ENCODE measurements at places on chromosomes 7 and 10.

DNA sequence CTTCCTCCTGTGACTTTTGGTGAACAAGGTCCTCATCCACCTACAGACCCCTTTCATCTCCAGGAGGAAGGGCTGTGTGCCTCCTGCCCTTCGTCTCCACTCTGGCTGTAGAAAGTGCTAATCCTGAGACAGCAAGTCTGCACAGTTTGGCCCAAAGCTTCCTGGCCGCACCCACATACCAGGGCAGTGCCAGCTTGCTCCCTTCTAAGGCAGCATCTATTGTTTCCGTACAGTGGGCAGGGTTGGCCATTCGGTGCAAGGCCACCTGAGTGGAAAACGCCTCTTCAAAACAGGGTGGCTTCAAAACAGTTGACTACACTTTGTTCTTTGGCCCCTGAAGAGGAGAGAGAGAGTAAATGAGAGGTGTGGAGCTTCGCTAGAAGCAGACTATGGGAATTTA, 134.1 kb upstream of the KLF14 start:
- DNase-seq: no peak

DNA sequence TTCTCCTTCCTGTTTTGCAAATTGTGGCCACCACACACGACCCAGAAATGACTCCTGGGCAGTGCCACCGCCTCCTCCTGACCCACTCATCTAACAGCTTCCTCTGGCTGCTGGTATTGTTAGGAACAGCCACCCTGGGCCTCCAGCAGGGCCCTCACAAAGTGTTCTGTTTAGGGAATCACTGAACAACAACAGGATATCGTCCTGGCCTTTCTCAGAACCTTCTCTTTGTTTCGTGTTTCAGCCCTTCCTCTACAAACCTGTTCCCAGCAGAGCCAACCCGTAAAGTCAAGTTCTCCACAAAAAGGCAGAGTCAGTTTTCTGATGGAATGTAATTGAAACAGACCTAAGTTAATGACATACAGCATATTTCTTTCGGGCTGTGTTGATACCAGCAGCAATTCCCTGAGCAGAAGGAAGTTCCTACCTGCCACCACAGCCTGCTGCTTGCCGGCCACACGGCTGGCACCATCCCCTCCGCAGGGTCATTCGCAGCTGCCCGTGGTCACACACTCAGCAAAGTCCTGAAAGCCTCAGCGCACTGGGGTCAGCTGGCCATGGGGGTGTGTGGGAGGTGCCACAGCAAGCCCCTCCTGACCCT, 91.7 kb upstream of the PITRM1 start:
- DNase-seq: no peak

DNA sequence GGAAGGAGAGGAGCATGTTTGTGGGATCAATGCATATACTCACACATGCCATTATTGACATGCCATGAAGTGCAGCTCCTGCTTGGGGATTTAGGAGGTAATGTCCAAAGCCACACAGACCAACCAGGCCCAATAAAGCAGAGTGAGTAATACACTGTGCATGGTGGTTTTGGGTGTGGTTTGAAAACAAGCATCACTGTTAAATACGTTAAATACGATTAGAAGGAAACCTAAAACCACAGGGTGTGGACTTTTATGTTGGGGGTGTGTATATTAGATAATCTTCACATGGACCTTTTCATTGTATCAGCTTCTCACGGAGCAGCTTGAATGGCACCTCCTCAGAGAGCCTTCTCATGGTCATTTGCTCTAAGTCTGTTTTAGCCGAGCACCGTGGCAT, 10.4 kb upstream of the EIF3A start:
- no peak for DNase-seq

- no peak for DNase-seq
Observed at GRCh38 chr7:33596686-33597085, 308.7 kb upstream of the BMPER start.

DNA sequence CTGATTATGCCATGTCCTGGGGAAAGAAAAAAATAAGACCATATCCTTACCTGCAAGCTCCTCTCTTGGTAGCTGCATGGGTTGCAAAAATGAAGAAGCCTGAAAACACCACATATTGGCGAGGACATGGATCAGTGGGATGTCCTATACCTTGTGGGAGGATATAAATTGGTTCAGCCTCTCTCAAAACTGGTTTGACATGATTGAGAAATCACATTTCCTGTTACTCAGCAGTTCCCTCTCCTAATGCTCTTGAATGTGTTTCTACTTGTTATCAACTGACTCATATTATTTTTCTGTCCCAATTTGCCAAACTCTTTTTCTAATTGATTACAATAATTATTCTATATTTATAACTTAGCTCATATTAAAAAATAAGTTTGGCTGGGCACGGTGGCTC, 380.2 kb downstream of the EXOC4 start:
- no peak for DNase-seq

DNA sequence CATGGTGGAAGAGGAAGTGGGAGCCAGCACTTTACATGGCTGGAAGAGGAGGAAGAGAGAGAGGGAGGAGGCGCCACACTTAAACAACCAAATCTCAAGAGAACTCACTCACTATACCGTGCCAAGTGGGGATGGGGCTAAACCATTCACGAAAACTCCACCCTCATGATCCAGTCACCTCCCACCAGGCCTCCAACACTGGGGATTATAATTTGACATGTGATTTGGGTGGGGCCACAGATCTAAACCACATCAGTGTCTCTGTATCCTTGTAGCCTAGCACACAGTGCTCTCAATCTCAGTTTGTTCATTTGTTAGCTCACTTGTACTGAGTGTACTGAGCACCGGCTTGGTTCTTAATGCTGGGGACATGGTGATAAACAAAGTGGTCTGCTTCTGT, 228.3 kb downstream of the BUB3 start:
- DNase-seq: no peak

- DNase-seq: no peak
Observed at GRCh38 chr7:157890921-157891401, 554.2 kb downstream of the DNAJB6 start.

DNA sequence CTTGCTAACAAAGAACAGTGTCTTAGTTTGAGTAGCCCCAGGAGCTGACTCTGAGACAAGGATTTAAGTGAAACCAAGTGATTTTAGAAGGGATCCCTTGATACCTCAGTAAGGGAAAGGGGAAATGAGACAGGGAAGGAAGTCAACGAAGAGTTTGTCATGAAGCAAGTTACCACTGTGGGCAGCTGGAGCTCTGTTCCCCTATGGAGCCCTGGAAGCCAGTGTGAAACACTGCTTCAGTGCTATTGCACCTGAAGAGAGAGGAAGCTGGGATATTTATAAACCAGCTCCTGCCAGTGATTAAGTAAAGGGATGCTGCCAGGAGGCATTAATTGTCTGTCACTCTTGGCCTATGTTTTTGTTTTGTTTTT, 58.9 kb upstream of the WAPL start:
- no peak for DNase-seq

Data from stimulated activated CD4-positive, alpha-beta T cell treated with anti-CD3 and anti-CD28 coated beads, TNF-alpha, amount 100 ng/mL, for 1 hour (primary cell).